ENCODE measurements at places on chromosomes 6 and 20.

GRCh38 chr6:131250122-131250521, 114.9 kb downstream of the AKAP7 start:
- DNase-seq: peak; percentile 50

- DNase-seq: no peak
Measured at GRCh38 chr6:71531006-71531405, 242.4 kb downstream of the OGFRL1 start.

DNA sequence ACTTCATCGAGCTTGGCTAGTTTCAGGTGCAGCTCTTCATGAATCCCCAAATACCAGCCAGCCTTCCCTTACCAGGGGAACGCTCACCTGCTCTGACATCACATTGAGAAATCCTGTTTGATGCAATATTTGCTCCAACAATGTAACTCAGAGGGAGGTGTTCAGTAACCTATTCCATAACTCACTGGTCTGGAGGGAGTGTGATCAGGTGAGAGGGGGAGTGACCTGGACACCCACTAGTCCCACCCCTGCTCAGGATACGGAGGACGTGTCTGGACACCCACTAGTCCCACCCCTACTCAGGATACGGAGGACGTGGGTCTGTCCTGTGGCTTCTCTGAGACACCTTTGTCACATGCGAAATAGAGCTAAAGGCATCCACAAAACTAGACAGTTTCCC, 70.3 kb downstream of the HUS1B start:
- peak; percentile 77 for DNase-seq

DNA sequence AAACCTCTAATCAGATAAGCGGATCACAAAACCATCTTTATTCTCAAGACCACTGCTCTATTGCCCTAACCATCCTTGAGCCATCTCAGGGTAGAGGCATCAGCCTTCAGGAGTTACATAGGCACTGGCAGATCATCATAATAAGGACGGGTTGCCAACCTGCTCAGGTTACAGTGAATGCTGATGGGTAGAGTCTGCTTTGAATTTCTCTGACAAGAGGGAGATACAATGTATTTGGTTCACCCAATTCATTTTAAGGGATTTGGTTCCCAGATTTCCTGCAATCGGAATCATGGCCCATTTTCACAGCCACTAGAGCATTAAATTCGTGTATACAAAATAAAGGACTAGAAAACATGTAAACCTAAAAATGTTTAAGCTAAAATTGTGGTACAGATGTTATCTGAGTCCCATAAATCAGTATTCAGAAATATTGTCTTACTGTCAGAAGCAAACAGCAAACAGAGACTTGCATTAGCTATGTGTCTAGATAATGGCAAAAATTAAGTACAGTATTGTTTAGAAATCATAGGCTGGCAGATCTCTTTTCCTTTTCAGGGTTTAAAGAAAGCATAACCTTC, 41.9 kb upstream of the TMEM170B start:
- DNase-seq: no peak

- DNase-seq: no peak
Measured at GRCh38 chr6:88840796-88841539, 122.5 kb downstream of the RNGTT start.

DNA sequence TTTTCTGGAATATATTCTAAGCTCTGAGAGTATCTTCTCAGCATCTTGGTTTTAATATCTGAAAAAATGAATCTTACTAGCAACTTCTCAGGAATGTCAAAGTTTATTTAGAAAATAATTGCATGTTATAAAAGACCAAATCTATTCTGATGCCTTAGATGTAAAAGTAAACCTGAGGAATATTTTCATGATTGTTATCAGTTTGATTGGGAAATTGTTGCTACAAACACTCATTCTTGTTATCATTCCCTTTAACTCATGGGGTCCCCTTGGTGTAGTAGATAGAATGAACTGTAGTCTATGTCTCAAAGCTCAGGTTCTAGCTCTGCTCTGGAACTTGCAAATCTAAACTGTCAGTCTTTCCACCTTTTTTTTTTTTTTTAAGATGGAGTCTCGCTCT, 50.0 kb downstream of the SNRNP48 start:
- no peak for DNase-seq

DNA sequence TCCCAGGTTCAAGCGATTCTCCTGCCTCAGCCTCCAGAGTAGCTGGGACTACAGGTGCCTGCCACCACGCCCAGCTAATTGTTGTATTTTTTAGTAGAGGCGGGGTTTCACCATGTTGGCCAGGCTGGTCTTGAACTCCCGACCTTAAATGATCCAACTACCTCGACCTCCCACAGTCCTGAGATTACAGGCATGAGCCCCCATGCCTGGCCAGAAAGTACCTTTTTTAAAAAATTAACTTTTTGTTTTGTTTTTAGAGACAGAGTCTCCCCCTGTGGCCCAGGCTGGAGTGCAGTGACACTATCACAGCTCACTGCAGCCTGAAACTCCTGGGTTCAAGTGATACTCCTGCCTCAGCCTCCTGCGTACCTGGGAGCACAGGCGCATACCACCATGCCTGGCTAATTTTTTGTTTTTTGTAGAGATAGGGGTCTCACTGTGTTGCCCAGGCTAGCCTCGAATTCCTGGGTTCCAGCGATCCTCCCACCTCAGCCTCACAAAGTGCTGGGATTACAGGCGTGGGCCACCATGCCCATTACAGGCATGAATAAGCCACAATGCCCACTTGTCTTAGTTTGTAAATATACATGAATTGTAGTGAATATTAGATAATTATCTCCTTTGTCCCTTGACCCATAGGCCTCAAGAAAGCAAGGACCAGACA, 17.4 kb upstream of the EEF1A1 start:
- DNase-seq: no peak
